Forelimb muscle (tissue), 1 donor: ENCODE measurements at places on chromosomes 4 and X.

DNA sequence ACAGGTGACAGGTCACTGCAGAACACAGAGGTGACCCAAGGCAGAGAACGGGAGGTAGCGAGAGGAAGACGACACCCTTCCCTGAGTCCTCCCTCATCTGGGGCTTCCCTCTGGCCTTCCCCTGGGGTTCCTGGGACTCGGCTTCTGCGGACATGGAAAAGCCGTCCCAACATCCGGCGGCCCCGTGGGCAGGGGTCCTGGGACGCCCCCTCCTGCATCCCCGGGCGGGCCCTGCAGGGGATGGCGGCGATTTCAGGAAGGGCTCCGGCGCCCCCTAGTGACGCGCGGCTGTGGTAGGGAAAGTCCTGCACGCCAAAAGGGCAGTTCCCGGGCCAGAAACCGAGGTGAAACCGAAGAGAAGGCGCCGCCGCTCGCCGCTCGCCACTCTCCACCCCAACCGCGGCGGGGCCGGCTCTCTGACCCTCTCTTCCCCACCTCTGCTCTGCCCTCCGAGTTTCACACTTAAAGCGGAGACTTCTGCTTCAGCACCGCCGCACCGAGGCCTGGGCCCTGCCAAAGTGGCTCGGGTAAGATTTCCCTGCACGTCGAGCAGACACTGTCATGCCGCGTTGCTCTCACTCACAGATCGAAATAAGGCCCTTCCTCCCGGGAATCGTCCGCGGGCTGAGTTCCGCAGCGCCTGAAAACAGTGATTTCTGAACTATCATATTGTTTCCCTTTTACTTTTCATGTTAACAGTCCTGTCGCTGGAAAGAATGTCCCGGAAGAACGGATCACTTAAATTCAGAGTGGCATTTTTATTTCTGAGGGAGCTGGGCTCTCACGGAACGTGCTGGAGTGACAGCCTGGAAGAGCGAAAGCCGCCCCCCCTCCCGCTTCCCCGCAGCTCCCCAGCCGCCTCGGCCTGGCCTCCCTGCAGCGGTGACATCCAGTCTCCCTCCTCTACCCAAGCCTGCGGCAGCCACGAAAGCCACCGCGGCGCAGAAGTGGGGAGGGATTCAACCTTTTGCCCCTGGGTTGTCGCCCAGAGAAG is 110.6 kb downstream of the DCTD start:
- peak; percentile 20 for DNase-seq

GRCh38 chr4:3073158-3074077 is 920 bp downstream of the HTT-AS start:
- DNase-seq: no peak

- DNase-seq: no peak
These were observed 222 bp downstream of the SMAD1 start for GRCh38 chr4:145481942-145482208.

- no peak for DNase-seq
These were observed 554 bp downstream of the KLHL15 start for GRCh38 chrX:24026432-24026831.

GRCh38 chr4:184192933-184193332 is 24.7 kb downstream of the ENPP6 start:
- DNase-seq: no peak

- DNase-seq: no peak
These were observed 5.1 kb downstream of the MXD4 start for GRCh38 chr4:2256781-2257191.

- DNase-seq: no peak
These were observed 62.1 kb upstream of the LANCL3 start for GRCh38 chrX:37509349-37509748.

DNA sequence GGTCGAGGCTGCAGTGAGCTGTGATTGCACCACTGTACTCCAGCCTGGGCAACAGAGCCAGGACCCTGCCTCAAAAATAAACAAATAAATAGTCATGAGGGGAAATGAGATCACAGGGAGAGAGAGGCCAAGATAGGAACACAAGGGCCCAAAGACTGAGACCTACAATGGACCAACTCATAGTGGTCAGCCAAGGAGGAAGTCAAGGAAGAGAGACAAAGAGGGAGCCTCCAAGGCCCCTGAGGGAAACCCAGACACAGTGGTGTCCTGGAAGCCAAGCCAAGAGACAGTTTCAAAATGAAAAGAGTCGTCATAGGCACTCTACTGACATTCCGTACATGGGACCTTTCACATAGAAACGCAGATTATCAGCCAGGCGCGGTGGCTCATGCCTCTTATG is 153.3 kb downstream of the BCOR start:
- no peak for DNase-seq

- no peak for DNase-seq
These were observed 665 bp downstream of the TIGD2 start for GRCh38 chr4:89111833-89112563.

DNA sequence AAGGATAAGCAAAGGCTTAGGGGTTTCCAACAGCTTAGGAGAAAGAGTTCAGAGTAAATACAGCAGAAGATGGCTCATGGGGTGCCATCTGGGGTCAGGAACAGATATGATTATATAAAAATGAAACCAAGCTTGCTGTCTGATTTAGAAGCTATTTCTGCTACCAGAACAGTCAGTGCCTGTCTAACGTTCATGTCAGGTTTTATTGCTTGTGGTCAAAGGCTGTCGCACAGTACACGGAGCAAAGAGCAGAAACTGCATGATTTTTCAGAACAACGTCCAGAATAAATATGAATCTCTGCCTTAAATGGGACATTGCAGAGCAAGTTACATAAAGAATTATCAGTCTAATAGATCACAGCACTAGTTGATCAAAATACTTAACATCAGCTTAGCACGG is 17.4 kb downstream of the CETN2 start:
- no peak for DNase-seq

DNA sequence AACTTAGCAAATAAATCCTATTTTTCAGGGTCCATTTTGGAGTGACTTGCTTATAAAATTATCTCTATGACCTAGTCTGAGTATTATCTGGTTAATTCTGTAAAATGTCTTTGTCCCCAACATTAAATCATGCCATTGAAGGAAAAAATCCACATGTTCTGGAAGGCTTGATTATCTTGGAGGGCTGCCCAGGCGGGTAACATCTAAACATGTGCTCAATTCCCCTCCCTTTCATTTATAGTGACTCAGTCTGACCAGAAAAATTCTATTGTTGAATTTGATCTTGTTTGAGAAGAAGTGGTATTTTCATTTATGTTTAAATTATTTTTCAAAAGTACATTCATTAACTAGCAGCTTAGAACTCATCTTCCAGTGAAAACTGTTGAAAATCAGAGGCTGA is 55.4 kb upstream of the SLC10A7 start:
- no peak for DNase-seq

DNA sequence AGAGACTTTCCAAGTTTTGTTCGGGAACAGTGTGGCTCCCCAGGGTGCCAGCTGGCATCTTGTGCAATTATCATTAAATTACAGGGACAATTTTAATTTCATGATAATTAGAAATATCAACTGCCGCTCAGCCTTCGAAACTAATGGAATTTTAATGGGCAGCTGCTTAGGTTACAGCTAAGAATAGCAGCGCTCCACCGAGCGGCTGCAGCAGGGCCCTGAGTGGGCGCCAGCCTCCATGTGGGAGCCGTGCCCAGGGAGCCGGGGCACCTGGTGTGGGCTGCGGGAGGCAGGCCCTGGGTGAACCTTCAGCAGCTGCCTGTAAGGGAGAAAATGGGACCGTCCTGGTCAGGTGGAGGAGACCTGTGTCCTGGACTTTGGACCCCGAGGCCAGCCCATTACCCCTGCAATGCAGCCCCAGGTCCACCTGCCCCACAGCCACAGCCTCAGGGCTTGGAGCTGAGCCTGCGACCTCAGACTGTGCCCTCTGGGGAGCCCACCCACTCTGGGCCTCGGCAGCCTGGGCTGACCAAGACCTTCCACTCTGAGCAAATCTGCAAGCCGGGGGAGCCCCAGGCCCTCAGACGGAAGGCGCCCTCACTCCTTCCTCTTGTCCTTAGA is 21.1 kb downstream of the MSANTD1 start:
- DNase-seq: no peak

- DNase-seq: no peak
These were observed 20.4 kb upstream of the MAPK10 start for GRCh38 chr4:86380181-86380724.

- no peak for DNase-seq
These were observed 1628.2 kb upstream of the ADGRL3 start for GRCh38 chr4:59571805-59572430.

DNA sequence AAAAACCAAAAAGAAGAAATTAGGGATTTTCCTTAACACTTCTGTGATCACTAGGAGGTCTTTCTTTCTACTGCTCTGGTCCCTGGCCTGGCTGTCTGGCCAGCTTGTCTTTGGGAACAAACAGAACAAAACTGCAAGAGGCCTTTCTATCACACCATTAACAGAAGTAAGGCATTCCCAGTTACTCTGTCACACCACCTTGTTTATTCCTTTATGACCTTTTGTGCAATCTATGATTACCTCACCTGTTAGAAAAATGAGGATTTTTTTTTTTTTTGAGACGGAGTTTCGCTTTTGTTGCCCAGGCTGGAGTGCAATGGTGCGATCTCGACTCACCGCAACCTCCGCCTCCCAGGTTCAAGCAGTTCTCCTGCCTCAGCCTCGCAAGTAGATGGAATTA is 3.0 kb downstream of the METAP1 start:
- no peak for DNase-seq

- no peak for DNase-seq
These were observed 132.9 kb upstream of the SPANXC start for GRCh38 chrX:141375011-141375760.

- peak; percentile 75 for DNase-seq
These were observed 571.9 kb upstream of the LCORL start for GRCh38 chr4:18593297-18594002.

GRCh38 chr4:42398871-42399331 is 1.6 kb downstream of the SHISA3 start:
- DNase-seq: no peak

DNA sequence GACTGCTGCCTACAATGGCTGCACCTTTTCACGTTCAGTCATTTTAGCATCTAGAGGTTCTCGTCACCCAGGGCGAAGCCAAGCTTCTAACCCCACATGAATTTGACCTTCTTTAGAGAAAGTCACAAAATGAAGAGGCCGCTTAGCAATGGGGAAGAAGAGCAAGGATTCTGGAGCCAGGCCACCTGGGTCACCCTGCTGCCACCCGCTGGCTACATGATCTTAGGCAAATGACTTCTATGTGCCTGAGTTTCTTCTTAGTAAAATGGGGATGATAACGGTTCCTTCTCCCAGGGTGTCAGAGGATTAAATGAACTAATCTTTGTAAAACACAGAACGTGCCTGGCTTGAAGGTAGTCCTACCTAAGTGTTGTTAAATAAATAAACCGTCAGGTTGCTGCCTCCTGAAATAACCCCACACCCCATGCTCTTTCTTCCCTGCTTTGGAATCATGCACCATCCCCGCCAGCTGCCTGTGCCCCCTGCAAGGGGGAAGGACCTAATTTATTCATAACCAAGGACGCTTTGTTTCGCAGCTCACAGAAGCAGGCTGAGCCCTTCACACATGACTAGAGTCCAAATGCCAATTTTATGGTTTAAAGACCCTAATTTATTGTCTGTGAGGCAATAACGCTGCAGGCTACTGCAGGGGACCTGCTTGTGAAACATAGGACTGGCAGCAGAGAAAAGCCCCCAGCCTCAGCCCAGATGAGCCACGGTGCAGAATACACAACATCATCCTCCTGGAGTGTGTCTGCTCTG is 28.6 kb upstream of the NSG1 start:
- DNase-seq: no peak

DNA sequence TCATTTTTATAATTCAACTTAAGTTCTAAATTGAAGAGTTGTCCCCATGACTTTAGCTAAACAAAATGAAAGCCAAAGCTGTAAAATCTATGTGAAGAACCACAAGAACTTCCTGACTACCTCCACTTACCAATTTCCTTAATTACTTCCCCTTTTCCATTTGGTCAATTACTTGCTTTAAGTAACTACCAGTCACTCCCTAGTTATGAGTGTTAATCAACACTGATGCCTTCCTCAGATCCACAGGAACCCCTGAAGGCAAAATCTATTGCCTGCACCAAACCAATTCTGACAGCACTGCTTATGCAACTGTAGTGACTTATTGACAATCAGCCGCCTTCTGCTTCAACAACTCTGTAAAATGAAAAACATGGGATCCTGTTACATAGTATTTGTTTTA is 10.5 kb downstream of the RBMX start:
- no peak for DNase-seq

DNA sequence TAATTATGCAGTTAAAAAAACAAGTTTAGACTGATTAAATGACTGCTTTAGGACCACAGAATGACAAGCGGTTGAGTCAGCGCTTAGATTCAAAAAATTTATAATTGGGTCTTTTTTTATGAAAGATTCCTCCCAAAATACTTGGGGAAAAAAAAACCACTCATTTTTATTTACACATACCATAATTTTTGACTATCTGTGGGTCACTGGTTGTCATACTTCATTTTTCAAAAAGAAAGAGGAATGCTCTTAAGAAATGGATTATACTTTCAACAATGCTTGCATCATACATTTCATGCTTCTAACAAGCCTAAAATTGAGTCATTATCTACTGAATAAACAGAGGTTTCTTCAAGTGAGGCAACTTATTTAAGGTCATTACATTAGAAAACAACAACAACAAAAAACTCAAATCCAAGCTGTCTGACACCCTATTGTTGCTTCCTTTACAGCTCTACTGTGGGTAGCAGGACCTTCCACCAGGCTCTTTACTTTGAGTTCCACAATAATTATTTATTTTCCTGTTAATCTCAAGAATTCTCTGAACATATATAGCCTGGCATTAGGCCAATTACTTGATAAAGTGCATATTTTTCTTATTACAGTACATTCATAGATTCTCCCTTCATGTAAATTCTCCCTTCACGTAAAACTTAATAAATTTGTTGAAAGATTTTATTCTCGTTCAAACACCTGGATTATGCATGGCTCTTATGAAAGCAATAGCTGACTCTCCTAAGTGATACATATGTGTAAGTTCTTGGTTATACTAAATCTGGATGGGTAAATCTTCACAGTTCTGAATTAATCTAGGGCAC is 445.5 kb downstream of the PCDH10 start:
- no peak for DNase-seq

DNA sequence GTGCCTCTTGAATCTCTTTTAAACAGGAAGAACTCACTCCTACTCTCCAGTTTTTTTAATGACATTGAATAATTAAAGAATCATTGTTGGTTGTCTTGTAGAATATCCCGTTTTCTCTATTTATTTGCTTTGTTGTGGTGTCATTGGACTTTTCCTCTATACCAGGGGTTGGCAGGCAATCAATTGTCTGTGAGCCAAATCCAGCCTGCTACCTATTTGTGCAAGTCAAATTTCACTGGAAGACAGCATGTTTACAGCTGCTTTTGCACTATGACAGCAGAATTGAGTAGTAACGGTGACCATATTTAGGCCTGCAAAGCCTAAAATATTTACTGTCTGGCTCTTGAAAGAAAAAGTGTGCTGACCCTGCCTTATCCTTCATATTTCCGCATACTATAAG is 34.8 kb downstream of the POLA1 start:
- DNase-seq: no peak

GRCh38 chrX:38220415-38221390 is at the start of gene SRPX:
SRPX (minus strand) TSS chrX:38220871; CDS start chrX:38220792, 79 bp downstream.
- no peak for DNase-seq

GRCh38 chrX:43589735-43590134 is 66.4 kb upstream of the MAOA start:
- DNase-seq: no peak
